BJ (cell line): ENCODE measurements at places on chromosomes 1 and 21. TPM values are rescaled to one million over a fixed set of nuclear protein-coding genes. Genes with fewer than 3 reads are reported as not detected.

Gene APCS
- polyA plus RNA-seq: not detected in 2 replicates

Gene RGS7
- polyA plus RNA-seq: 0.93 and 1.1 TPM in 2 replicates

Gene ADGRB2
- 6.4 and 9.2 TPM in 2 replicates for polyA plus RNA-seq

Gene PLA2G2D
- not detected in 2 replicates for polyA plus RNA-seq

Gene MIGA1
- 3.3 and 7.1 TPM in 2 replicates for polyA plus RNA-seq

Gene BTF3L4
- polyA plus RNA-seq: 31.2 and 68.6 TPM in 2 replicates

Gene GCSAML
- polyA plus RNA-seq: not detected in 2 replicates

Gene SPRR5
- not detected in 2 replicates for polyA plus RNA-seq

Gene HMCN1
- 13.3 and 16.2 TPM in 2 replicates for polyA plus RNA-seq

Gene WNT3A
- polyA plus RNA-seq: not detected in 2 replicates

Gene SLFNL1
- 0.06 and 0.10 TPM in 2 replicates for polyA plus RNA-seq

Gene MYCL
- polyA plus RNA-seq: 0.22 TPM in 2 replicates

Gene TRNP1
- polyA plus RNA-seq: 68.9 and 75.4 TPM in 2 replicates

Gene FCRL6
- not detected in 2 replicates for polyA plus RNA-seq

Gene DIRAS3
- 0.39 and 0.53 TPM in 2 replicates for polyA plus RNA-seq

Gene TRAF3IP3
- not detected in 2 replicates for polyA plus RNA-seq

Gene MPZL1
- polyA plus RNA-seq: 79.1 and 125 TPM in 2 replicates

Gene TINAGL1
- polyA plus RNA-seq: 32.6 and 39.0 TPM in 2 replicates

Gene NBPF14
- 21.6 and 23.8 TPM in 2 replicates for polyA plus RNA-seq

Gene MAGI3
- 1.9 and 2.4 TPM in 2 replicates for polyA plus RNA-seq

Gene SH3BGR
- polyA plus RNA-seq: 0.23 and 2.6 TPM in 2 replicates

Gene TSACC
- 0.52 and 0.59 TPM in 2 replicates for polyA plus RNA-seq

Gene SYPL2
- 58.8 and 73.1 TPM in 2 replicates for polyA plus RNA-seq

Gene GSTM1
- polyA plus RNA-seq: 0.47 and 1.0 TPM in 2 replicates

Gene WDR4
- polyA plus RNA-seq: 9.4 and 13.7 TPM in 2 replicates

Gene EFNA3
- 1.4 and 1.8 TPM in 2 replicates for polyA plus RNA-seq

Gene BRDT
- not detected in 2 replicates for polyA plus RNA-seq

Gene OR10J1
- not detected in 2 replicates for polyA plus RNA-seq

Gene SLC41A1
- 29.2 and 29.4 TPM in 2 replicates for polyA plus RNA-seq

Gene HCRTR1
- polyA plus RNA-seq: not detected in 2 replicates
